ENCODE measurements at places on chromosomes 12 and 14.

DNA sequence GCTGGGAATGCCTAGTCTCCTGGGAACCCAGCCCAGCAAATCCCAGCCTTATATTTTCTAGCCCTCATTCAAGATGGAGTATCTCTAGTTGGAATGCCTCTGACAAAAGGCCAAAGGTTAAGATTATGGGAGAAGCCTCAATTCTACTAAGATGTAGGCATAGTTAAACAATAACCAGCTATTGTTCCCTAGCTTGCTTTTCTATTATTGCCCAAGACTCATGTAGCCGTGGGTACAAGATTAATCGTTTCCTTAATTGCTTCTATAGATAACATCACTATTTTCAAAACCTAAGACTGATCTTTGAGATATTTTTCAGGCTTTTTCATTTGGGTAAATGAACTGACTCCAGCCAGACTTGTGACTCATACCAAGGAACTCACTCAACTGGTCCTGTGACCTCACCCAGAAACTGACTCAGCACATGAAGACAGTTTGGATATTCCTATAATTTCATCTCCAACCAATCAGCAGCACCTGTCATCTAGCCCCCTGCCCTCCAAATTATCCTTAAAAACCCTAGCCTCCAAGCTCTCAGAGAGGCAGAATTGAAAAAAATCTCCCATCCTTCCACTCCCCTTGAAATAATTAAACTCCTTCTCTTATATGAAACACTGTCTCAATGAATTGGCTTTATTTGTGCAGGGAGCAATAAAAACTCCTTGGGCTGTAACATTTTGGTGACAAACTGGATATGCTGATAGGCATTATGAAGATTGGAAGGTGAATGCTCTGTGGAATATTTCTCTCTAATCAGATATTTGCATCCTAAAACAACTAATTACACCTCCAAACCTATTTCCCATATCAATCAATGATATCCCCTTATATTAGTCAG, 589.0 kb downstream of the C12orf50 start:
- no peak for DNase-seq

DNA sequence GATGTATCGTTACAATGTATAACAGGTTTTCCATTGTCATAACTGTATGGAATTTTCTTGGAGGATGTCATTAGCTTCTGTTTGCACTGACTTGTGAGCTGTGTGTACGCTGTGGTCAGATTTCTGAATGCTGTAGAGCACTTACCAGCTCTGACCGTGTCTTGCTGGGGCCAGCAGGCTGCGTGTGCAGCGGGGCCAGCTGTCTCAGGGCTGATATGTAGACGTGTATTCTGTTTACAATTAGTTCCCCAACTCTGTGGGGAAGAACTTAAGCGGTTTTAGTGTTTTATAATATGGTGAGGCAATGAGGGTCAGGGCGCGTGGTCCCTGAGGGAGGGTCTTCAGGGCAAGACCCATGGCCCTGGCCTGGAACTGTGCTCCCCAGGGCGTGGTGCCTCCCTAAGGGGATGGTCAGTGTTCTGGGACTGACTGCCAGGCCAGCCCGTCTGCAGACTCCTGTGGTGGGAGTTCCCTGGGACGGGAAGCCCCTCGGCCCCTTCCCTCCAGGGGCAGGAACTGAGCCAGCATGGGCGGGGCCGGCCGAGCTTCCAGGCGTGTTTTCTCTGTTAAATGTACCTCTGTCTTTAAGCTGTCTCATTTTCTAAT, 18.7 kb downstream of the XRCC3 start:
- DNase-seq: no peak

DNA sequence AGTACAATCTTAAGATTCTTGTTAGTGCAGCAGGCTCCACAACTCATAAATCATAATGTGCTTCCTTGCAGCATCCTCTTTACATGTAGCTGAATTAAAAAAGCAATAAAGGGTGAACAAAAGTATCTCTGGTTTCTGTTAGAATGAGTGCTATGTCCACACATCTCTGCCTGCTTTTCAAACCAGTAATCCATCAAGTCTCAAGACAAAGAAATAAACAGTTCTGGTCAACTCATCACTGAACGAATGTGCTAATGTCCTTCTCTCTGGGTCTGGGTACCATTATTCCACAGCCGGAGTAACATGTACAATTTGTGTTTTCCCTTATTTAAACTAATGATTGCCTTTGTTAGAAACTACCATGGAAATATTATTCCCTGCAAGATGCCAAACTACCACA, 273.0 kb upstream of the USP15 start:
- DNase-seq: no peak

DNA sequence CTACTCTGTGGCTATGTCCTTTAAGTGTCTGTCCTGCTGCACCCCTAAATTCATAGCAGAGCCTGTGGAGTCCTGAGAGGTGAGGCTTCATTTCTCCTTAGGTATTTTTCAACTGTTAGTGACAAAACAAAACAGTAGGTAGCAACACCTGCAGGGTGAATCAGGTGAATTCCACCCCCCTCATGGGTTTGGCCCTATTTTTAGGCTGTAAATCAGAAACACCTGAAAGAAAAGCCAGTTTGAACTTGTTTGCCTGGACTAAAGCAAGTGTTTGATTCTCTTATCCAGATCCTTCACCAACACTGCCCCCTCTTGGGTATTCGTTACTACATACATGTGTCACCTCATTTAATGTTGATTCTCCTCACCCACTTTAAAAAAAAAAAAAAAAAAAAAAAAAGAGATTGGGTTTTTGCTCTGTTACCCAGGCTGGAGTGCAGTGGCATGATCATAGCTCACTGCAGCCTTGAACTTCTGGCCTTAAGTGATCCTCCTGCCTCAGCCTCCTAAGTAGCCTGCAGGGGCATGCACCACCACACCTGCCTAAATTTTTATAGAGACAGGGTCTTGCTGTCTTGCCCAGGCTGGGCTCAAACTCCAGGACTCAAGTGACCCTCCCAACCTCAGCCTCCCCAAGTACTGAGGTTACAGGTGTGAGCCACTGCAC, 10.3 kb downstream of the TBPL2 start:
- no peak for DNase-seq

- no peak for DNase-seq
These were observed 22.2 kb upstream of the OVCH1 start for GRCh38 chr12:29519585-29520182.

DNA sequence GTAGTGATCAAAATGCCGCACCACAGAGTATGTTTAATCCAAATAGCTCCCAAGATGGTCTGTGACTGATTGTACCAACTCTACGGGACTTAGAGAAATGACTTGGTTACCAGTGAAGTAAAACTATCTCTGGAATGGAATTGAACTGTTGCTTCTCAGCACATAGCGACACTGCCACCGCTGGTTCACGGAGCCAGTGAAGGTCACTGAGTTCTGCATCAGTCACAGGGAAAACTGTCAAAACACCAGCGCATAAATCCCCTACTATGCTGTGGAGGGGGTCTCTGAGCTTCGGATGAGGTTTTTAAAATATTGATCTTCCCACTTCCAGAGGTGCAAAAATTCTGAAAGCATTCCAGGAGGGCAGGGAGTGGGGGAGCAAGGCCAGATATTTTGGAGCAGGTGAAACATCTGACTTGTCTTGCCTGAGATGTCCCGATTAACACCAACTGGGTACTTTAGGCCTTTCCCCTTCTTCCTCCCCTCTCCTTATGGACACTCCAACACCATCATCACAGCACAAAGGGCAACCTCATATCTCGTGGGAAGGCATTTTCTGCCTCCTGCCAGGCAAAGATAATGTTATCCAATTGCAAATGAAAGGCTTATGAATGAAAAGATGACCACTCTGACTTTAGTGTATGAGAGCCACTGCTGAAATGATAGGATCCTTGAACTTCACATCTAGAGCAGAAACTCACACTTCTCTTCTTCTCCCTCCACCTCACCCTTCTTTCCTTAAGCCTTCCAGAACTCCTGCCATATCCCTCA, 2.0 kb upstream of the PLXNC1 start:
- no peak for DNase-seq

- DNase-seq: no peak
These were observed 152.6 kb upstream of the NOS1 start for GRCh38 chr12:117514016-117514415.

DNA sequence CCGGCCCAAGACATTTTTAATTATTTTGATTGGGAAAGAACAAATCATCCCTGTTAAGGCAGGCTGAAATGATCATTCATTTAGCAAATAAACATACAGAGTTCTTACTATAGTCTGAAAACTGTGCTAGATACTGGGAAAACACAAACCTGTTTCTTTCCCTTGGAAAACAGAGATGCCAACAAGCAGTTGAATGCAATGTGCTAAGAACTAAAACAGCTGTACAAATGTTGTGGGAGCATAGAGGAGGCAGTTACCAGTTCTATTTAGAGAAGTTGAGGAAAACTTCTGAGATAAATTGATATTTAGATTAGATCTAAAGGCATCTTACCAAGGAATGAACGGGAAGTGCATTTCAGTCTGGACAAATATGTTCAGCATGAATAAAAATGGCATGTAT, 3.2 kb upstream of the NECAP1 start:
- no peak for DNase-seq

GRCh38 chr14:100842799-100843198, 16.9 kb downstream of the MEG3 start:
- no peak for DNase-seq

DNA sequence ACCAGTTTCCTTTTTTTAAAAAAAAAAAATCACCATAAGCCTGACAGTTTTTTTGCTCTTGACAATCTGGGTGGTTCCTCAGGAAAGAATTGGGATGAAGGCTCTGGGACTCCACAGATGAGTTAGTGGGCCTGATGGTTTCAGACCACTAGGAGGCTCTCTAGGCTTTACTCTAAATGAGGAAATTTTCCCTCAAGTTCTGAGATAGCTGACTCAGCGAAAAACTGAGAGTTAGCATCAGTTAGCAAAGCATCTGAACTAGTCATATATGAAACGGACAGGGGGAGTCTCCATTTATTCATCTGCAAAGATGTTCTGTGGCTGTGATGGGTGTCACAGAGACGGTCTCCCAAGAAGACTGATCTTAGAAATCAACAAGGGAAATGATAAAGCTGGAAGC, 314.3 kb upstream of the OR4E1 start:
- DNase-seq: no peak

DNA sequence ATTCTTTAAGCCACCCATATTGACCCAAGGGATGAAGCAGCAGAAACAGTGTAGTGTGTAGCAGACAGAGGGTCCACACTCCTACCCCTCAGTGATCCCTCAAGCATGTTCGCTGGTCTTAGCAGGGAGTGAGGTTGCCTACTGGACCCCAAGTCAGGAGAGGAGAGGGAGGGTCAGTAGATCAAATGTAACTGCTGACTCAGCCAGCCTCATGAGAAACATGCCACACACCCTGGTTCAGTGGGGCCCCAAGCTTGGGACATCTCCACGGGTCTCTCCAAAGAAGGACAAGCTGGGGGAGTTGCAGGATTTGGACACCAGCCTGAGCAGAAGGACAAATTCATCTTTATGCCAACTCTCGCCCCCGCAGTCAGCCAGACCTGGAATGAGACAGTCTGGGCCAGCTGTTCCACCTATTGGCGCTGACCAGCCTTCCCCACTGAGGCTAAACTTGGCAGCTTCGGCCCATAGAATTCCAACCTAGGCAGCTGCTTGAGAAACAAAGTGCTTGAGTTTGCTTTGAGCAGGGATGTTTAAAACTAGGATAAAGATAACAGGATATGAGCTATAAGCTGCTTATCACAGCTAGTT, 66.0 kb upstream of the ACTN1 start:
- DNase-seq: no peak

GRCh38 chr14:66137081-66137480, 349.1 kb upstream of the CCDC196 start:
- no peak for DNase-seq

GRCh38 chr14:99026471-99026870, 245.5 kb downstream of the BCL11B start:
- no peak for DNase-seq

GRCh38 chr12:111170543-111170942, 198.4 kb downstream of the PHETA1 start:
- no peak for DNase-seq

- DNase-seq: no peak
These were observed 57.1 kb upstream of the SLCO1B1 start for GRCh38 chr12:21073822-21074460.

DNA sequence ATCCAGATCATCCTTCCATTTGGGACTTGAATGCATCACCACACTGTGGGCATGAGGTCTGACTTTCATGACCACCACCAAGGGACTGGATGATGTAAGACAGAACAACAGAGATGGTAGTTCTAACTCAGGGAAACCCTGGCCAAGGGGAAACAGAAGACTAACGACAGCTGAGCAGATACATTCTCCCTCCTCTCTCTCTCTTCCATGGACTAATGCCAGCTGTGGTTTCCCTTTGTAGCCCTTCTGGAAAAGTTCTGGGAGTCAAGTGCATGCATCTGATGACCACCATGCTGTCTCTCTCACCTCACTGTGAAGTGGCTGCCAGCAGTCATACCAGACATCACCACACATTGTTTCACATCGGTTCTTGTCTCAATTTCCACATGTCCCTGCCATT, 3.4 kb downstream of the TAS2R30 start:
- DNase-seq: no peak

- no peak for DNase-seq
These were observed 35.7 kb downstream of the STK38L start for GRCh38 chr12:27279826-27280225.

- no peak for DNase-seq
These were observed 60.8 kb downstream of the SLC24A4 start for GRCh38 chr14:92383805-92384204.

DNA sequence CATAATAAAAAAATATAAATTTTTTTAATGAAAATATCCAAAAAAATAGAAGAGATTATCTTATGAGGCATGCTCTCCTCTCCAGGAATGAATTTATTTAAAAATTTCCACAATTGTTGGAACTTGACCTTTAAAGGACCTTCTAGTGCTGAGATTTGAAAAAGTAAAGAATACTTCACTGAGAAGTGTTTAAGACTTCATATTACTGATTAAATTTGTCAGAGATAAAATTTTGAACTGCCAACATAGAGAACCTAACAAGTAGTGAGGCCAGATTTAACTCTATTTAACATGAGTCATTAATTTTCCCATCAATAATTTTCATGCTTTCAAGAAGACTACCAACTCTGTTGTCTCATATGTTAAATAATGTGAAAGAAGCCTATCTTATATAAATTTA, 14.5 kb downstream of the CAPRIN2 start:
- no peak for DNase-seq

DNA sequence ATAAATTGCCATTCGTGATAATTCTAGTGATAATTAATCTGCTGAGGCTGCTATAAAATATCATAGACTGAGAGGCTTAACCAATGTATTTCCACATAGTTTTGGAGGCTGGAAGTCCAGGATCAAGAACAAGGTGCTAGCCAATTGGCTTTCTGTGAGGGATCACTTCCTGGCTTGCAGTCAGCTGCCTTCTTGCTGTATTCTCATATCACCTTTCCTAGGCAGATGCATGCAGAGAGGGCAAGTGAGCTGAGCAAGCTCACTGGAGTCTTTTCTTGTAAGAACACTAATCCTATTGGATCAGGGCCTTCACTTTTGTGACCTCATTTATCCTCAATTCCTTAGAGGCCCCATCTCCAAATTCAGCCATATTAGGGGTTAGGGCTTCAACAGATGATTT, 640.7 kb downstream of the DIO2 start:
- DNase-seq: no peak

GRCh38 chr12:45243963-45244362, 28.1 kb downstream of the ANO6 start:
- DNase-seq: no peak

- no peak for DNase-seq
These were observed 49.0 kb downstream of the ZC3H14 start for GRCh38 chr14:88611878-88612277.

GRCh38 chr12:47276621-47277309, 197.0 kb upstream of the AMIGO2 start:
- DNase-seq: peak; percentile 5

Measured in esophagus squamous epithelium (tissue), 5 donors.